NCI-H1417 treated with DMSO at 0.1 percent for 48 hours (cell line): ENCODE measurements at places on chromosomes 7 and 10.

GRCh38 chr10:110137142-110137545 is 70.3 kb upstream of the MXI1 start:
- DNase-seq: no peak

DNA sequence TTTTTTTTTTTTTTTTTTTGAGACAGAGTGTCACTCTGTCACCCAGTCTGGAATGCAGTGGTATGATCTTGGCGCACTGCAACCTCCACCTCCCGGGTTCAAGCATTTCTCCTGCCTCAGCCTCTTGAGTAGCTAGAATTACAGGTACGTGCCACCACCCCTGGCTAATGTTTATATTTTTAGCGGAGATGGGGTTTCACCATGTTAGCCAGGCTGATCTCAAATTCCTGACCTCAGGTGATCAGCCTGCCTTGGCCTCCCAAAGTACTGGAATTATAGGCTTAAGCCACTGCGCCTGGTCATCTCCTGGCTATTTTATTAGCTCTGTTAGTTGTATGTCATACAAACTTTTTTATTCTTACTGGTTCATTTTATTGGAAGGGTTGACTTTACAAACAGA is 103.0 kb downstream of the LCOR start:
- DNase-seq: no peak

- DNase-seq: no peak
These were observed 115.0 kb downstream of the PRKAG2 start for GRCh38 chr7:151761957-151762356.

- DNase-seq: no peak
These were observed 24.4 kb downstream of the CRPPA start for GRCh38 chr7:16396766-16397500.

- no peak for DNase-seq
These were observed 1.9 kb upstream of the NRF1 start for GRCh38 chr7:129609666-129610065.

- no peak for DNase-seq
These were observed 82.3 kb downstream of the FAM13C start for GRCh38 chr10:59279991-59280505.

DNA sequence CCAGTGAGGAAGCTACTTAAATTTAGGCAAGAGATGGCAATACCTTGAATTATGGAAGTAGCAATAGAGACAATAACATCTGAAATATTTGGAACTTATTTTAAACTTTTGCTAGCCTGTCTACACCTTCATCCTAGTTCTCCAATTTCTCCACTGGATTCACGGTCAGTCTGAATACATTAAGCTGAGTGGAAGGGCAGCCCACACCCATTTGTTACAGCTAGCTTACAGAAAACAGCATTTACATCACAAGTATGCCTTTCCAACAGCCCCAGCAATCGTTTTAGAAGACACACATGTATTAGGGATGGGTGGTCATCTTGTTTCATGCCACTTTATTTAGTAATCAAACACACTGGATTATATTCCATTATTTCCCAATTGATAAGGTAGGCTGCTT is 16.7 kb downstream of the EPC1 start:
- no peak for DNase-seq

DNA sequence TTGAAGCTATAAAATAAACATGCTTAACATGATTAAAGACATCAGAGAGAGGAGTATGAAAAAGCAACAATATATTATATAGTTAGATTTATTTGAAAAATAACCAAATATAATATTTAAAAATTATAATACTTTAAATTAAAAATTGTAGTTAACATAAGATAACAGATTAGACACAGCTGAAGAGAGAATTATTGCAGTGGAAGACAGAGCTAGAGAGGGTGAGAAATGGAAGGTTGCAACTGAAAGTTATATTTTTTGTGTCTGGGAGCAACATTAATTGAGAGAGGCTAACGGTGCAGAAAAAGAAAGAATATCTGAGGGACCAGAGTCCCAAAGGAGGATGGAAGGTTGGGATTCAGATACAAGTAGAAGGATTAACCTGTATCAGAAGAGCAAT is 548.9 kb upstream of the FZD8 start:
- no peak for DNase-seq

- DNase-seq: no peak
These were observed 350.6 kb downstream of the TFEC start for GRCh38 chr7:115679976-115680375.

DNA sequence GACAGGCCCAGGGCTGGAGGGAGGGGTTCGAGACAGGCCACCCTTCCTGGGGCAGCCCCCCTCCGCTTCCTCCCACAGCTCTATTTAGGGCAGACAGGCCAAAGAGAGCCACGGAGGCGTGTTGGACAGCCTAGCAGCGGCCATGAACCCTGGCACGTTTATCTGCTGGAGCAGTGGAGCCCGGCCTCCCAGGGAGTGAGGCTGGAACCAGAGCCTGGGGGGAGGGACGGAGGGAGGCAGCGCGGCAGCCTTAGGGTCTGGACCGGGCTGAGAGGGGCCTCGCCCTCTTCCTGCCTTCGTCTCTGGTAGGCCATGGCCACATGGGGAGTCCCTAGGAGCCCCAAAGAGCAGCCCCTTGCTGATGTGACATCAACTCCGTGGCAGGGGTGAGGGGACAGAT is 17.1 kb downstream of the UNCX start:
- DNase-seq: no peak

DNA sequence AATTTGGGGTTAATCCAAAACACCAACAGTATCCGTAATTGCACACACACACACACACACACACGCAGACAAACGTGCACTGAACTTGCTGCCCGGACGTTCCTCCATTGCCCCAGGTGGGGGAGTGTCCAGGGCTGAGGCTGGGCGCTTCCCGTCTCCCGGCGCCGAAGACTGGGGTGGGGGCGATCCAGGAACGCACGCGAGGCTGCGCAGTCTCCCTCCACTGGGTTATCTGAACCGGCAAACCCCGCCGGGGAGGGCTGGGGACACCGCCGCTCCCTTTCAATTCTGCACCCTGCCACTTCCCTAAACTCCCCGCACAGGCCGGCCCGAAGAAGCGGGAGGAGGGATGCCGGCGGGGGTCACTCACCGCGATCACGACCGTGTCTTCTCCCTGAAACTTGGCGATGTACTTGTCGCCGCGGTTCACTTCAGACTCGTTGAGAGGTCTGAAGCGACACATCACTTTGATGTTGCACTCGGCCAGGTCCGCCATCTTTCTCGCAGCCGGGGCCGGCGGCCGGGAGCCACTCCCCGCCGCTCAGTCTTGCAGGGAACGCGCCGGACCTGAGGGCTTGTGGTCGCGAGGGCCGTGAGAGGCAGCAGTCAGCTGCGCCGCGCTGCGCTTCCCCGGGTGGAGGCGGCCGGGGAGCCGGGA is 618 bp downstream of the KIF5B start:
- no peak for DNase-seq

DNA sequence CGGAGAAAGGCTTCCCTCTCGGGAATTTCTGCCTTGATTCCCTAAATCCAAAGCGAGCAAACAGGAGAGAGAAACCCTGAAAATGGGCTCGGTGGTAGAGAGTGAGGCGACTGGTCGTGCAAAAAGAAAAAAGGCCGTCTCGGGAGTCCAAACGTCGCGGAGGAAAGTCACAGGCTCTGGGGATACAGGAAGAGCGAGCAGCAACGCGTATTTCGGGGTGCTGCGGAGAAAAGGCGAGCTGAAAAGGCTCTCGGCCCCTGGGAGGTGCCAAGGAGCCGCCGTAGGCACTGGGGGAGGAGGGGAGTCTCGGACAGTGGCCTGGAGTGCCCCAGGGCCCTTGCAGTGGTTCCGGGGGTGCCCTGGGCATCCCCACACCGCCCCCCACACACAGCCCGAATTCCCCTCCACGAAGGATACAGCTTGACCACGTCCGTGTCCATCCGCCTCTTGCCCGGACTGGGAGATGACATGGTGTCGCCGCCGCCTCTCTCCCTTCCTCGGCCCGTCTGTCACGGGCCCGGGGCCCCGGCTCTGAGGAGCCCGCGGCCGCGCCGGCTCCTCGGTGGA is 591 bp downstream of the UBE2H start:
- no peak for DNase-seq

GRCh38 chr7:87148332-87148955 is 3.8 kb upstream of the DMTF1 start:
- DNase-seq: no peak

DNA sequence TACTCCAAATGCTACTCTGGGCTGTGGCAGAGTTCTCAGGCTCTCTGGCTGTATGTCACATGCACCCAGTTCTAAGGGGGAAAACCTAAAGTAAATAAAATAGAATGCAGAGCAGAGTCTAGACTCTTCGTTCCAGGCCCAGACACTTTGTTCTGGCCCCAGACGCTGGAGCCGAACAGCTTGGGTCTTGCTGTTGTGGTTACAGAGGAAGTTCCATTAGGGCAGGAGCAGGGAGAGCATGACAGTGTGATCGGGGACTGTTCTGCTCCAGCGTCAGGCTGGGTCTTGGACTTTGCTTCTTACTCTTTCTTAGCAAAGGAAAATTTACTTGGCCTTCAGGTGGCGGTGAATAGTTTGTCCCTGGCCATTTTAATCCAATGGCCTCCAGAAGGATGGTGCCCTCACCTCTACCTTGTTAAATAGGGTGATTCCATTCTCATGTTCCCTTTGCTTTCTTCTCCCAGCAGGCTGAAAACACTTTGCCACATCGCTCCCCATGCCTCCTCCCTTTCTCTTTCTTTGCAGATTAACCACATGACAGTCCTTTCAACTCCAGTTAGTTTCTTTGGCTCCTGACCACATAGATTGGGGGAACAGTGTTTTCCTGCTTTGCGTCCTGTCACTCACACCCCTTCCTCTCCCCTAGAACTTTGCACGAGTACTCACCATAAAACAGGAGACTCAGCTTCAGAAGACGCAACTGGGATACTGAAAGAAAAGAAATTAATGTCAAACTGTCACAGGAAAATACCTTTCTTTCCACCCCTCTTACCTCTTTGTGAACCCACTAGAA is 730.8 kb downstream of the SUGCT start:
- no peak for DNase-seq

GRCh38 chr10:117662751-117663540 is 120.4 kb downstream of the EMX2 start:
- no peak for DNase-seq
